ENCODE measurements at places on chromosomes 2 and 18.
A peak's percentile ranks its signal among the peaks of the same experiment; 100 is the strongest.

DNA sequence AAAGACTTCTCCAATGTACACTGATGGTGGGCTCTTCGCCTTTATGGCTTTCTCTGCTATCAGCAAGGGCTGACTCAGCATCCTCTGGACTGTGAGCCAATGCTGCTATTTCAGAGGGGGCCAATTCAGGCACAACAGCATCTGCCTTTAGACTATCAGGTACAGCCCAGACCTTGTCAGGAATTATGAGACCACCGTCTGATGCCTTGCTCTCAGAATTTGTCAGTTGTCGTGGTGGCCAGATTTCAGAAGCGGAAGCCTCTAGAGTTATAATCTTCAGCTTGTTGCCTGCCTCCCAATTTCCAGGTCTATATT, 92.7 kb downstream of the ALPK2 start:
- DNase-seq = peak; percentile 21
- peaks cover 8% of the 10 kb centered on the region for H3K36me3 ChIP-seq
- peaks cover 73% of the 10 kb centered on the region for H3K4me1 ChIP-seq
- no peaks in the 10 kb centered on the region for H3K27me3 ChIP-seq

GRCh38 chr2:13504808-13505207, 788.1 kb downstream of the TRIB2 start:
- no peaks in the 10 kb centered on the region for H3K36me3 ChIP-seq
- DNase-seq = no peak
- no peak overlapping the region for H3K4me3 ChIP-seq
- H3K27ac ChIP-seq = no peak overlapping the region
- no peaks in the 10 kb centered on the region for H3K4me1 ChIP-seq
- H3K27me3 ChIP-seq = no peaks in the 10 kb centered on the region

DNA sequence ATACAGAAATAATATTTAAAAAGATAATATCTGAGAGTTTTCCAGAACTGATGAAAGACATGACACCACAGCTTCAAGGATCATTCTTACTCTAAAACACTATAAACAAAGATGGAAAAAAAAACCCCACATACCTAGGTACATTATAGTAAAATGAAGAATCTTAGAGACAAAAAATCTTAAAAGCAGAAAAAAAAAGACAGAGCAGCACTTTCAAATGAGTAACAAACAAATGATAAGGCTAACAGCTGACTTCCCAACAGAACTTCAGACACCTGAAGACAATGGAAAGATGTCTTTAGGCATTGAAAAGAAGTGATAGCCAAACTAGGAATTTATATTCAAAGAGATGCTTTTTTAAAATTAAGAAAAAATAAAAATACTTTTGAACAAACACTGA, 21.2 kb upstream of the AFF3 start:
- no peaks in the 10 kb centered on the region for H3K27me3 ChIP-seq
- H3K4me1 ChIP-seq = no peaks in the 10 kb centered on the region
- DNase-seq = no peak
- no peak overlapping the region for H3K27ac ChIP-seq
- no peak overlapping the region for H3K4me3 ChIP-seq
- no peaks in the 10 kb centered on the region for H3K36me3 ChIP-seq

DNA sequence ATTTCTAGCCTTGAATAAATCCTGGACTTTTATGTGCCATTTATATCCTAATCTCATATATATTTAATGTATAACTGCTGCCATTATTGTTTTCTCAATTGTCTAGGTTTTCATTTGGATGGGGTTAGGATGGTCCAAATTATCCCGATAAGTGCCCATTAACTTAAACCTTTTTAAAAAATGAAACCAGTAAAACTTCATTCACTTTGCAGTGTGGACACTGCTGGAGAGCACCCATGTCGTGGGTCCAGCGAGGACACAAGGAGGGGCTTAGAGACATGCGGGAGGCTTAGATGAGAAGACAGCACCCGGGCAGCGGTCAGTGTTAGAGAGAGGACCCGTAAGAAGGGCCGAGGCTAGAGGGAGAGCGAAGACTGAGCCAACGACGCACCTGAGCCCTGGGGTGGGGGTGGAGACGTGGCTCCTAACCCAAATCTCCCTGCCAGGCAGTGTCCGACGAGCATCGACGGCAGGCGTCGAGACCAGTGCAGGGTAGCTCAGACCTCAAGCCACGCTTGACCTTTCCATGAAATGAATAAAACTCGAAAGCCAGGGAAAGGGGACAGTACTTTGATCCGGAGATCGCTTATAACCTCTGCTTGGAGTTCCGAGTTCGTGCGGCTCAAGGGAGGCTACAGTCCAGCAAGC, 9.0 kb upstream of the EN1 start:
- H3K36me3 ChIP-seq = no peaks in the 10 kb centered on the region
- no peak overlapping the region for H3K27ac ChIP-seq

GRCh38 chr2:36677386-36677785, 19.1 kb upstream of the VIT start:
- H3K4me1 ChIP-seq = no peaks in the 10 kb centered on the region
- H3K27me3 ChIP-seq = no peaks in the 10 kb centered on the region
- DNase-seq = no peak
- H3K36me3 ChIP-seq = no peaks in the 10 kb centered on the region

GRCh38 chr2:27723372-27724144, 48.0 kb upstream of the MRPL33 start:
- H3K4me1 ChIP-seq = no peaks in the 10 kb centered on the region
- H3K4me3 ChIP-seq = no peak overlapping the region
- no peak overlapping the region for H3K27ac ChIP-seq
- no peaks in the 10 kb centered on the region for H3K27me3 ChIP-seq
- peak; percentile 81 for DNase-seq

DNA sequence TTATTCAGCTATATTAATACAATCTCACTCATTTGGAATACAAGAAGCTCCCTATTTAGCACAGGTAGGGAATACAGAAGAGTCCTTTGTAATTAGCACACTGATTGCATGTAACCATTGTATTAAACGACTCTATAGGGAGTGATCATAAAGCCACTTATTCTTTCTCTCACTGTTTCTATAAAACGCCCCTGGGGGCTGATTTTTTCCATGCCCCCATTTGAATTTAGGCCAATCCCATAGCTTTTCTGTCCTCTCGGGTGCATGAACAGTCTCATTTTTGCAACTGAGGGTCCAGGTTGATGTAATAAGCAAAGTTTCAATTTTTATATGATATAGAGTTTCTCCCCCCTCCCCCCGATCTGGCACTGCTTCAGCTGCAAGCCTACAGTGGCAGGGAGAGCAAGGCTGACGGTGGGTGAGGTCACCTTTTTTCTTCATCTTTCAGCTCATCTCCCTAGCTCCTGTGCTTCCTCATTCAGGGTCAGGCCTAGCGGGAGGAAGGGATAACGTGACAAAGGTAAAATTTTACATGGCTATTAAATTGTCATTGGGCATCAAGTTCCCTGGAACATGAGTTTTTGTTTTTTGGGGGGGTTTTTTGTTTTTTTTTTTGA, 45.7 kb downstream of the GAD1 start:
- no peaks in the 10 kb centered on the region for H3K4me1 ChIP-seq
- no peak for DNase-seq
- no peak overlapping the region for H3K27ac ChIP-seq
- no peaks in the 10 kb centered on the region for H3K36me3 ChIP-seq

DNA sequence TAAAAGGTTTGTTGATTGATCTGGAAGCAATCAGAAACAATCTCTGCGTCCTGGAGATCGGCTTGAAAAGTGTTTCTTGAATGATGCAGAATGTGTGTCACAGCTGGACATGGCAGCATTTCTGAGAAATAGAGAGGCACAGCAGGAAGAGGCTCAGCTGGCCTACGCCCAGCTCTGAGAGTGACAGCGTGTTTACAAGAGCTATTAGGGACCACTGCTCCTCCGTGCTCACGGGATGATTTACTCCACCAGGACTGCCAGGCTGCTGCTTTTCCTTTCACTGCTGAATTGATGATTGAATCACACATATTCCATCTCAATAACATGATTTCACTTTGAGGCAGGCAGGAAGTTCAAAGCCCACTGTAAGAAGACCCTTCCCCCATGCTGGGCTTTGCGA, 62.8 kb downstream of the GALNT14 start:
- no peaks in the 10 kb centered on the region for H3K27me3 ChIP-seq
- DNase-seq = no peak
- no peaks in the 10 kb centered on the region for H3K4me1 ChIP-seq
- H3K36me3 ChIP-seq = no peaks in the 10 kb centered on the region
- H3K27ac ChIP-seq = no peak overlapping the region

GRCh38 chr2:136214307-136215200, 96.6 kb upstream of the CXCR4 start:
- H3K4me3 ChIP-seq = no peak overlapping the region
- H3K27me3 ChIP-seq = no peaks in the 10 kb centered on the region
- H3K4me1 ChIP-seq = no peaks in the 10 kb centered on the region
- no peaks in the 10 kb centered on the region for H3K36me3 ChIP-seq
- H3K27ac ChIP-seq = no peak overlapping the region
- no peak for DNase-seq

DNA sequence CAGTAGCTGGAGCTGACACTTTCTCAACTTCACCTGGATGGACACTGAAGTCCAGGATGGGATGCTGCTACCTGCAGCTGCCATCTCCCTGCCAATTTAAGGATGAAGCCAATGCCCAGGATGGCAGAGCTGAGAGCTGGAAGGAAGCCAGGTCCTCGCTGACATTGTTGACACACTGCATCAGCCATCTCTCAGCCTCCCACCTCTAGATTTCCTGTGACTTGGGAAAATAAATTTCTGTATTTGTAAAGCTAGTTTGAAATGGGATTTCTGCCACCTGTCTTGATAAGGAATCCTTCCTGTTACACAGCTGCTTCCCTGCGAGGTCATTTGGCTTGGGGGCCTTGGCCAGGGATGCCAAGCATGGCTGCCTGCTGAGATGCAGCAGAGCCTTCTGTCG, 43.5 kb downstream of the KCTD1 start:
- no peak overlapping the region for H3K27ac ChIP-seq
- H3K27me3 ChIP-seq = no peaks in the 10 kb centered on the region
- peaks cover 11% of the 10 kb centered on the region for H3K4me1 ChIP-seq
- H3K36me3 ChIP-seq = no peaks in the 10 kb centered on the region

GRCh38 chr2:150963336-150963735, 298.3 kb downstream of the RBM43 start:
- DNase-seq = no peak
- H3K27me3 ChIP-seq = no peaks in the 10 kb centered on the region
- H3K27ac ChIP-seq = no peak overlapping the region
- no peaks in the 10 kb centered on the region for H3K36me3 ChIP-seq

DNA sequence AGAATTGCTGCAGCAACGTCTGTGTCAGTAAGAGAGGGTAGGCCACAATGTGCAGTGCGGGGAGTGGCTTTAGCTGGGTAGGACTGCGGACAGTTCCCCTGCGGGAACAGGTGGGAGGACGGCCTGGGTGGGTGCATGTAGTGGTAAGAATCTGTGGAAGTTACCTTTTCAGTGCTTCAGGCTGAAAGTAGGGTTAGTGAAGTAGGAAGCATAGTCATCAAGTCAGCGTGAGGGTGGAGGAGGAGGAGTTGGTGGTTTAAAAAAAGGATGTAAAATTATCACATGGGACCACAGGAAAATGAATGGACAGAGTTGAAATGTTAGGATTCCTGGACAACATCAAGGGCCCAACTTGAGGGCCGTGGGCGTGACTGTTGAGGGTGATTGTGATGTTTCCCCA, 13.2 kb downstream of the CEP192 start:
- no peak overlapping the region for H3K4me3 ChIP-seq
- H3K27me3 ChIP-seq = no peaks in the 10 kb centered on the region
- H3K27ac ChIP-seq = no peak overlapping the region
- DNase-seq = no peak
- no peaks in the 10 kb centered on the region for H3K4me1 ChIP-seq

DNA sequence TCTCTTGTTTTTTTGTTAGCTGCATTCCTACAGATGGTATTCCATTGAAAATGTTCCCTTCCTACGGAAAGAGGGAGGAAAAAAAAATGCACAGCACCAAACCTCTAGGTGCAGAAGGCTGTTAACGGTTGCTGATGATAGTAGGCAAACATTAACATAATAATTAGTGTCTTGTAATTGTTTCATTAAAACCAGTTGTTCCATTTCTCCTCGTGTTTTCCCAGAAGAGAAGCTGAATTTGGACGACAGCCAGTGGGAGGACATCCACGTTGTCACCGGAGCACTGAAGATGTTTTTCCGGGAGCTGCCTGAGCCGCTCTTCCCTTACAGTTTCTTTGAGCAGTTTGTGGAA, 494.7 kb downstream of the ARHGAP15 start:
- no peak overlapping the region for H3K27ac ChIP-seq
- DNase-seq = no peak
- H3K27me3 ChIP-seq = no peaks in the 10 kb centered on the region

- no peaks in the 10 kb centered on the region for H3K27me3 ChIP-seq
- no peaks in the 10 kb centered on the region for H3K36me3 ChIP-seq
- no peak overlapping the region for H3K4me3 ChIP-seq
- no peak overlapping the region for H3K27ac ChIP-seq
- peaks cover 22% of the 10 kb centered on the region for H3K4me1 ChIP-seq
Measured at GRCh38 chr2:158464426-158465281, 7.9 kb downstream of the PKP4 start.

DNA sequence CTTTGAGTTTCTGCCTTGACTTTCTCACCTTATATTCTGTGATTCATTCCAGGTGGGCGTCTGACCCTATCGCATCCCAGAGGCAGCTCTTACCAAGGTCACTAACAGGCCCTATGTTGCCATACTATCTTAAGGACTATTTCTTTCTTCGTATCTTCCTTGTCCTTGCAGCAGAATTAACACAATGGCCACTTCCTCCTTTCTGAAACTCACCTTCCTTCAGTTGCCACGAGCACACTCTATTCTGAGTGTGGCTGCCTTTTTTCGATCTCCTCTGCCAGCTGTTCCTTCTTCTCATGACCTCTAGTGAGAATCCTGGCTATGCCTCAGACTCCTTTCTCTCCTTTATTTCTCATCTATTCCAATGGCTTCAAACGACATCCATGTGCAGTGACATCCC, 160.4 kb upstream of the CCDC195 start:
- no peaks in the 10 kb centered on the region for H3K4me1 ChIP-seq
- no peak overlapping the region for H3K27ac ChIP-seq
- no peaks in the 10 kb centered on the region for H3K27me3 ChIP-seq
- H3K4me3 ChIP-seq = no peak overlapping the region
- no peaks in the 10 kb centered on the region for H3K36me3 ChIP-seq

DNA sequence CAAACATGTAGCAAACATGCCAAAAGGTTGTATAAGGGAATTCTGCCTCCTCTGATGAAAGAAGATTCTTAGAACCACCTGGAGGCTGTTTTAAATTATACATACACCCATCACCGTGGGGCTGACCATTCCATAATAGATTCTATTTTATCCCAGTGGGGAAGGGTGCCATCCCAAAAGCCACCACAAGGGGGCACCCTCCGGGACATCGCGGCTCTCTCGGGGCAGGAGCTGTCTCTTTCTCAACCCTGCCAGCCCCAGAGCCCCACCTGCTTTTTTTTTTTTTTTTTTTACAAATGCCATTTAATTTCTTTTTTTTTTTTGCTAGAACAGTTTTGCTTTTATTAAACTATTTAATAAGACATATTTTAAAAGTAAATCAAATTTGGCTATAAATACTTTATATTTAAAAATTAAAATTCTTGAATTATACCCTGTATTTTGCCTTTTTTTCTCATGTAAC, 8.6 kb upstream of the MTCL1 start:
- DNase-seq = peak; percentile 63
- no peaks in the 10 kb centered on the region for H3K4me1 ChIP-seq
- no peaks in the 10 kb centered on the region for H3K36me3 ChIP-seq
- H3K4me3 ChIP-seq = no peak overlapping the region
- peaks cover 7% of the 10 kb centered on the region for H3K27me3 ChIP-seq
- no peak overlapping the region for H3K27ac ChIP-seq

GRCh38 chr2:147172493-147173188, 672.2 kb upstream of the ACVR2A start:
- H3K27me3 ChIP-seq = no peaks in the 10 kb centered on the region
- H3K36me3 ChIP-seq = no peaks in the 10 kb centered on the region
- no peaks in the 10 kb centered on the region for H3K4me1 ChIP-seq
- H3K27ac ChIP-seq = no peak overlapping the region
- no peak overlapping the region for H3K4me3 ChIP-seq

- H3K27me3 ChIP-seq = no peaks in the 10 kb centered on the region
- no peak overlapping the region for H3K27ac ChIP-seq
- no peak for DNase-seq
- no peaks in the 10 kb centered on the region for H3K4me1 ChIP-seq
- no peaks in the 10 kb centered on the region for H3K36me3 ChIP-seq
Measured at GRCh38 chr2:181407171-181407570, 50.0 kb upstream of the ITGA4 start.
